Activated naive CD4-positive, alpha-beta T cell treated with anti-CD3 and anti-CD28 coated beads for 36 hours (primary cell): ENCODE measurements at places on chromosomes 2 and 18. TPM values are rescaled to one million over a fixed set of nuclear protein-coding genes. Genes with fewer than 3 reads are reported as not detected.

Gene MEX3C
- 50.9 TPM for total RNA-seq

Gene ACVR1C
- total RNA-seq: 3.5 TPM

Gene UGT1A7
- total RNA-seq: not detected

Gene DNAH7
- total RNA-seq: 0.29 TPM

Gene RIT2
- not detected for total RNA-seq

Gene KLHL41
- not detected for total RNA-seq

- H3K36me3 ChIP-seq: no peaks in the 10 kb centered on the region
- no peak for DNase-seq
- no peak overlapping the region for H3K4me3 ChIP-seq
- peaks cover 30% of the 10 kb centered on the region for H3K27me3 ChIP-seq
Measured at GRCh38 chr2:28521663-28522062, 25.8 kb downstream of the PLB1 start.

- H3K36me3 ChIP-seq: peaks cover 27% of the 10 kb centered on the region
- DNase-seq: no peak
- no peak overlapping the region for H3K27ac ChIP-seq
- no peaks in the 10 kb centered on the region for H3K27me3 ChIP-seq
Measured at GRCh38 chr2:127371037-127371436, 16.7 kb downstream of the MAP3K2 start.

DNA sequence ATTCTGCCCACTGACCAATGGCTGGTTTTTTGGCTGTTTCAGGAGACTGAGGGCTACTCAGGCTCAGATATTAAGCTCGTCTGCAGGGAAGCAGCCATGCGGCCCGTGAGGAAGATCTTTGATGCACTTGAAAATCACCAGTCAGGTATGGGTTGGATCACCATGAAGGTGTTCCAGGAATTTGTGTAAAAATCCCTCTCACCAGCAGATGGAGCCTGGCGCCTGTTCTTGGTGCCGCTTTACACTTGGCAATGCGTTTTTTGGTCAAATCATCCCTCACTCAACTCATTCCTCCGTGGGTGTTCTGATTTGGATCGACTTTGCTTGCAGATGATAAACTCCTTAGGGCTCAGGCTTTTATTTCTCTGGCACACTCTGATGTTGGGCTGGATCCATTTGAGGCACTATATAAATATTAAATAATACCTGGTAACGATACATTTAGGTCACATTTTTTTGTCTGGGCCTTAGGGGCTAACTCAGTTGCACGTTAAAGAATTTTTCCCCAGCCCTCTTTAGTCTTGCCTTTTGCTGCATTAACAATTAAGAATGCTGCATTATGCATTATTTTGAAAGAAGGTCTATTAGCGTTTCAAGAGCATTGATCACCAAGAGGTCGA lies 50.0 kb downstream of the HDHD2 start:
- no peaks in the 10 kb centered on the region for H3K4me1 ChIP-seq
- no peaks in the 10 kb centered on the region for H3K36me3 ChIP-seq
- no peak overlapping the region for H3K27ac ChIP-seq
- DNase-seq: peak; percentile 83
- no peaks in the 10 kb centered on the region for H3K27me3 ChIP-seq
- H3K4me3 ChIP-seq: no peak overlapping the region

DNA sequence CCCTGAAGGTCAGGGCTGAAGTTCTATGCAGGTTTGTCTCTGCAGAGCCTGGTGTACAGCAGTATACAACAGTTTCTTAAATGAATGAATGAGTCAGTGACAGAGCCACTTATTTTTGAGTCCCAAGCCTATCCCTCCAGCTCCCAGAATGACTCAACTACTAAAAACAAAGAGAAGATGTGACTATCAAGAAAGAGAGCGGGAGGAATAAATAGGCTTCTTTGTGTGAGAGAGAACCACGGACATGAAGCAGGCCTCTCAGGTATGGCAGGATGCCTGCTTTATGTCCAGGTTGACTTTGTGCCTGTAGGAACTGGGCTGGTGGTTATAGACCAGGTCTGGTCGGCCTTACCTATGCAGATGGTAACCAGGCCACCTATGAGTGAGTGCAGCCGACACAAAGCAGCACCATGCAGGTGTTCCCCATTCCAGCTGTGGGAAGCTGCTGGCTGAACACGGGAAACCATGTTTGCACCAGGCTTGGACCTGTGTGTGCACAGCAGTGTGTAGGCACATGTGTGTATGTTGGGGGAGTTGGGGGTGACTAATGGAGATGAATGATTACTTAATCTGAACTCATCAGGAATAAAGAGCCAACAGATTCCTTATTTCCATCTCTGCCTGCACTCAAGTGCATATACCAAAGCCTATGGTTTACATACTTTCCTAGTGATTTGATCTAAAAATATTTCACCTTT lies 171.0 kb downstream of the OSR1 start:
- H3K36me3 ChIP-seq: no peaks in the 10 kb centered on the region
- no peak overlapping the region for H3K4me3 ChIP-seq
- H3K27ac ChIP-seq: no peak overlapping the region
- no peak for DNase-seq
- H3K27me3 ChIP-seq: peaks cover 2% of the 10 kb centered on the region

GRCh38 chr2:12211326-12212175 lies 465.1 kb downstream of the LPIN1 start:
- peaks cover 7% of the 10 kb centered on the region for H3K4me1 ChIP-seq
- no peak overlapping the region for H3K4me3 ChIP-seq
- H3K27me3 ChIP-seq: no peaks in the 10 kb centered on the region
- no peak overlapping the region for H3K27ac ChIP-seq

- DNase-seq: no peak
- no peaks in the 10 kb centered on the region for H3K36me3 ChIP-seq
- no peaks in the 10 kb centered on the region for H3K4me1 ChIP-seq
- no peaks in the 10 kb centered on the region for H3K27me3 ChIP-seq
- no peak overlapping the region for H3K4me3 ChIP-seq
Measured at GRCh38 chr2:210094787-210095186, 76.4 kb downstream of the KANSL1L start.

DNA sequence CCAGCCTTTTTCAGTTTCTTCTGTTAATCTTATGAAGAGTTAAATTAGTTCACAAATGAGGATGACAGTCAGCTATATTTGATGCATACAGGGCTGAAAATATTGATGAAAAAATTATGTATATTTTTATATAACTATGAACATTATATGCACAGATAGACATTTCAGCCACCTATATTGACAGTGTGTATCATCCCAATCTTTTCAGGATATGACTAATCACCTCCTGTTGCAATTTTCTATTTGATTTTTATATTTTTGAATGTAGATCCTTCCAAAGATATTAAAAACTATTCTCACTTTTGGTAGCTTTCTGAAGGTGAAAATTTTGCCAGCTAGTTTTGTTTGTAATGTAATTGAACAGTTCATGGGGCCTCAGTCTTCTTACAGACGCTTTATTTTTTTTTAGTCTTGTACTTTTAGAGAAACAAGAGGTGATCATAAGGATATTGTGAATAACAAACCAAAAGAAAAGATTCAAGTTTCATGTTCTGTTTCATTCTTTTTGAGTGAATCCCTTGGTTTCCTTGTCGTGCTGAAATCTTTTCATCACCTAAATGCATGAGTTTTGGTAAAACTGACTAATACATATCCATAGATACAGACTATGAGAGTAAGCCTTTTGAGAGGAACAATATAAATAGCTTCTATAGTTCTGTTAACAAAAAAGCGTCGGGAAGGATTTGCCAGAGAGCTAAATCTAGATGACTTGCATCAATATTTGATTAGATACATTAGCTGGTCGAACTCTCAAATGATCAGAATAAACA lies 123.1 kb downstream of the ARHGAP15 start:
- H3K4me3 ChIP-seq: peak overlapping the region; percentile 23
- H3K36me3 ChIP-seq: peaks cover 7% of the 10 kb centered on the region

DNA sequence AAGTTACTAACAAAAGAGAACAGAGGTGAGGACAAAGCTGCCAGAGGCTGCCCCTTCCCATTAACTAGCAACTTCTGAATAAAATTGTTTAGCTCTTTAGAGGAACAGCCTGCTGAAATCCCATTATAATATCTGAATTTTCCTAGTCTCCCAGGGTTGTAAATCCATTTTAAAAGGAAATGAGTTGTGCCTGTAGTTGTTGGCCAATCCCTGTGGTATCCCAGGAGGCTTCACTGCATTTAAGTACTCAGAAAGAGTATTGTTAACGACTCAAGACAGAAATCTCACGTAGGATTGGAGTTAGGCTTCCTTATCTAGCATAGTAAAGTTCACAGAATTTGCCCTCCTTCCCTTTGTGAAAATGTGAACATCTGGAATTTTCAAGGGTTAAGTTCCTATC lies 8.9 kb downstream of the LAPTM4A start:
- no peak for DNase-seq
- H3K36me3 ChIP-seq: peaks cover 11% of the 10 kb centered on the region
- peaks cover 11% of the 10 kb centered on the region for H3K4me1 ChIP-seq
- no peak overlapping the region for H3K4me3 ChIP-seq
- H3K27ac ChIP-seq: no peak overlapping the region
- no peaks in the 10 kb centered on the region for H3K27me3 ChIP-seq

DNA sequence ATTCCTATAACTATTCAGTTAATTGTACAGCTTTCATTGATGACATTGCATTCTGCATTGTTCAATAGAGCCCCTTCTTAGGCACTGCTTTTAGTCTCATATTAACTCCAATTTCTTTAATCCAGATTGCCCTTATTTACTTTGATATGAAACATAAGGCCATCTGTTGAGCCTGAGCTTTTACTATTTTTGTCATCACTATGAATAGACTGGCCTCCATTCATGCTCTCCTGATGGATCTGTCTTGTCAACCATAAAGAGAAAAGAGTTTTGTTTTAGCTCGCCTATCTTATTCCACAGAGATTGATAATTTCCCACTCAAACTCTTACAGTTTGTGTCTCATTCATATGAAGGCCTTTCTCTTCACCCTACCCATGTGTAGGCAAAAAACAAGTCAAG lies 159.2 kb upstream of the DTNA start:
- no peaks in the 10 kb centered on the region for H3K36me3 ChIP-seq
- no peak for DNase-seq
- no peaks in the 10 kb centered on the region for H3K4me1 ChIP-seq
- H3K4me3 ChIP-seq: no peak overlapping the region

GRCh38 chr2:201821080-201821479 lies 14.7 kb downstream of the CDK15 start:
- H3K4me1 ChIP-seq: no peaks in the 10 kb centered on the region
- no peak for DNase-seq
- no peaks in the 10 kb centered on the region for H3K27me3 ChIP-seq
- H3K36me3 ChIP-seq: no peaks in the 10 kb centered on the region
- no peak overlapping the region for H3K27ac ChIP-seq
